ENCODE measurements at places on chromosomes 6 and 20. TPM values are rescaled to one million over a fixed set of nuclear protein-coding genes. Genes with fewer than 3 reads are reported as not detected.

GRCh38 chr6:6402591-6402990 is 82.1 kb upstream of the F13A1 start:
- no peak for DNase-seq

DNA sequence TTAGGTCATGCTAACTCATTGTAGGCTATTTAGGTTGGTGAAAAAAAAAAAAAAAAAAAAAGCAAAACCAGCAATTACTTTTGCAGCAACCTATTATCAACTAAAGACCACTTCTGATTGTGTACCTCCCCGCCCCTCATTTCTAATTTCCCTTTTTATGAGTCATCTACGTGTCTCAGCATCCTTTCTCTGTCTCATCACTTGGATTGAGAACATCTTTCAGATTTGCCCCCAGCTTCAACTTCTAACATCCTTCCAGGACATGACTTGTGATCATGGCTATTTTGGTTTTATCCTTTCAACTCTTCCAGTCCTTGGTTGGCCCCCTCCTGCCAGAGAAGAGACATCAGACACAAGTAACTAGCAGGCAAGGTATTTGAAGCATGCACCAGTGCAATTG is 156.7 kb upstream of the CCN2 start:
- DNase-seq: no peak

- no peak for DNase-seq
These were observed 766.5 kb downstream of the BCKDHB start for GRCh38 chr6:80872951-80873308.

DNA sequence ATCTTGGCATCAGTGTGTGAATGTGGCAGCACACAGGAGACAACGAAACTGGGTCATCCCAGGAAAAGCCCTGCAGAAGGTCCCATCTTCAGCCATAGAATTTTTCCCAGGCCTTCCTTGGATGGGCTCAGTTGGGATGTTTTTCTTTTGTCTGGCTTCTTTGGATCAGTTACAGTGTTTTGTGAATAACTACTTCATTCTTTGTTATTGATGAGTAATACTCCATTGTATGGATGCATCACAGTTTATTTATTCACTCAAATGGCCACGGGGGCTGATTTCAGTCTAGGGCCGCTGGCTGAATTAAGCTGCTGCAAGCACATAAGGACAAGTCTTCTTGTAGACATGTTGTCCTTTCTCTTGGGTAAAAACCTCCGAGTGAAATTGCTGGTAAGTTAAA is 81.3 kb upstream of the CD93 start:
- DNase-seq: no peak

DNA sequence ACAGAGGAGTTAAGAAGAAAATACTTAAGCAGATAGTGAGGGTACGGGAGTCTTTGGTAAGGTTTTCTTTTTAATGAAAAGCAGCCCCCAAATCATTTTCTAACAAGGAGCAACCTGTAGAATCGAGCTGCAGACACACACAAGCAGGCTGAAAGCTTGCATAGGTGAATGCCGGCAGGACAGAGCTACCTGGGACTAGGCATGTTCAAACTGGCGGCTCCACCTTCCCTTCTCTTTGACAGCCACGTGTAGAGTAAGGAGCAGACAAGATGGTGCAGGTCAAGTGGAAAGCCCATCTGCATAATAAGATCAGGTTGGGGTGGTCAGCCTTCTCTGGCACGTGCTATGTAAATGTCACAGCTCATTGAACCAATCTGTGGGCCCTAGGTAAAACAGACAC is 1292.4 kb downstream of the EPHA7 start:
- no peak for DNase-seq

DNA sequence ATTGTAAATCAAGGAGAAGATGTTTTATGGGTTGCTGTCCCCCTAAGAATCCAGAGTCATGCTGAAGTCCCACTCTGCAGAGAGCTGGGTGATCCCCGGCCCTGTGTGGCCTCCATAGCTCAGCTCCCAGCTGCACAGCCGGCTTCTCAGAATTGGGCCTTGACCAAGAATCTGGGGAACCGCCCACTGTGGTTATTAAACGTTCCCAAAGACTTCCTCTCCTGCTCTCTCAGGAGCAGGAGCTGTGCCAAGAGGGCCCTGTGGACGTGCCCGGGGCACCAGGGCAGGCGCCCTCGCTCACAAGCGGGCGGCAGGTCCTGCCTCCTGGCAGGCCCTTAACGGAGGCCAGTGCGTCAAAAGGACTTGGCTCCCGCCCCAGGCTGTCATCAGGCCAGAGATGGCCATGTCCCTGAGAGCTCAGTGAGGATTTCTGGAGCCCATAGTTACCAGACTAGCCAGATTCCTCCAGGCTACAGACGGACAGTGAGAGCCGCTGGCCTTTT is 30.4 kb downstream of the ZC3H12D start:
- peak; percentile 91 for DNase-seq

DNA sequence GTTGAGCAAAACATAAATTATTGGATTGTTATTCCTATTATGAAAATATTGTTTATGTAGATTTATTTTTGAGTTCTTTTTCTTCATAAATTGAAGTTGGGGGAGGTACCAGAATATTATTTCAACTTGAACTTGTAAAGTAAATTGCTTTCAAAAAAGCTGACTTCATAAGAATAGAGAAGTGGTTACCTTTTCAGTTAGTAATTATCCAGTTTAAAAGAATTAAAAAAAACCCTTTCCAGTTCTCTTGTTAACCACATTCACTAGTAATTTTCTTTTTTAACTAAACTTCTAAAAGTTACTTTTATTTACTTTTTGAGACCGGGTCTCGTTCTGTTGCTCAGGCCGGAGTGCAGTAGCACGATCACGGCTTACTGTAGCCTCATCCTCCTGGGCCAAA is 124.3 kb downstream of the CDKAL1 start:
- DNase-seq: no peak

DNA sequence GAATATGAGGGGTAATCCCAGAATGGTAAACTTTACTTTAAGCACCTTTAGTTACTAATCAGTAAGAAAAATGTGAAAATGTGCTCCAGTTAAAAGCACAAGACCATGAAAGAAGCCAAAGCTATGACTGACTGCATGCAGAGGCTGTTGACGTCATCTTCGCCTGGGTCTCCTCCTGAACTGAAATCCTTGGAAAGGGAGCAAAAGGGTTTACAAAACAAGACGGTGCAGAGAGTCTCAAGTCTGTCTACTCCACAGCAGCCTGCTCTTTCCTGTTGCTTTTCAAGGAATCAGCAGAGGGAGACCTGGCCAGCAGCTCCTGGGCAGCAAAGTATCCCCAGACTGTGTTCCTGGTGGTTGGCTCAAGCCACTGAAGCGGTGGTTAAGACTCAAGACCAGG is 10.2 kb downstream of the FKBP1A start:
- peak; percentile 76 for DNase-seq

DNA sequence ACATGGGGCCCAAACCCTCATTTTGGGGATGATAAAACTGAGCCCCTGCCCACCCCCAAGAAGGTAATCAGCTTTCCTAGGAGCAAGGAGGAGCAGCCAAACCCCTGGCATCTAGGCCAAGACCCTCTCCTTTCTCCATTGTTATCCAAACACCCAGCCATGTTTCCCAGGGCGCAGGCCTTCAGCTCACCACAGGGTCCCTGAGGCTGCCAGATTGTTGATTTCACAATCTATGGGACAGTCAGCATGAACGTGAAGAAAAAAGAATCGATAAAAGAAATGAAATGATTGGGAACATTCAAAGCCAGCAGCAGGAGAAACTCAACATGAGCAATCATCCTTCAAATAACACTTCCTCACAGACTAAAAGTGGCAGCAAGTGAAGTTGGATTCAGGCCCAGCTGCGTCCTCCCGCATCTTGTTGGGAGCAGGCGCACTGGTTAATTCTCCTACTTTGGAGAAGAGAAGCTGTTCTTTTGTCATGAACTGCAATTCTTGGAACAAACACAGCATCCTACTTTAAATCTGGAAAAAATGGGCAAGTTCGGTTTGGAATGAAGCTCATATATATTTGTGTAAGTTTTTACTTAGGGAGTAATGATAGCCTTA is 241.8 kb upstream of the PRDM1 start:
- no peak for DNase-seq

DNA sequence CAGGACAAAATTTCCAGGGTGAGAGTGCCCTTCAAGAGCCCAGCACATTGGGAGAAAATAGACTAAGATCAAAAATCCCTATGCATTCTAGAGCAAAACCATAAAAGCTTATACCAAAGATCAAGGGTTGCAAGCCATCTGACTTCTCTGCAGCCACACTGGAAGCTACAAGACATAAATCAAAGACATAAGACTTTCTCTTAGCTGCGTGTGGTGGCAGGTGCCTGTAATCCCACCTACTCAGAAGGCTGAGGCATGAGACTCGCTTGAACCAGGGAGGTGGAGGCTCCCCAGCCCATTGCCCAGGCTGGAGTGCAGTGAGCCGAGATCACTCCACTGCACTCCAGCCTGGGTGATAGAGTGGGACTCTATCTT is 91.9 kb upstream of the NXT1 start:
- DNase-seq: no peak

DNA sequence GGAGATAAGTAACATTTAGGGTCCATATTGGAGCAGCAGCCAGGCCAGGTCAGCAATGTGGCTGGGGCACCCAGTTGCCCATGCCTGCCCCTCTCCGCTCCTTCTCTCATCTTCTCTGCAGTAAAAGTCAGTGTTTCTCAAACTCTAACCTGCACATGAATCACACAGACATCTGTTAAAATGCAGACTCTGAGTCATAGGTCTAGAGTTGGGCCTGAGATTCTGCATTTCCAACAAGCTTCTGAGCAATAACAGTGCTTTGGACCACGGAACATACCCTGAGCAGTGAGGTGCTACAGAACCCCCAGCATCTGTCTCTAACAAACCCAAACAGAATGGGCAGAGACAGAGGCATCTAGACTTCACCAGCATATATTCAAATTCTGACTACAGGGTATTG is 10.1 kb downstream of the PHF10 start:
- DNase-seq: no peak

- peak; percentile 14 for DNase-seq
These were observed 77.7 kb upstream of the OLIG3 start for GRCh38 chr6:137571854-137572253.

DNA sequence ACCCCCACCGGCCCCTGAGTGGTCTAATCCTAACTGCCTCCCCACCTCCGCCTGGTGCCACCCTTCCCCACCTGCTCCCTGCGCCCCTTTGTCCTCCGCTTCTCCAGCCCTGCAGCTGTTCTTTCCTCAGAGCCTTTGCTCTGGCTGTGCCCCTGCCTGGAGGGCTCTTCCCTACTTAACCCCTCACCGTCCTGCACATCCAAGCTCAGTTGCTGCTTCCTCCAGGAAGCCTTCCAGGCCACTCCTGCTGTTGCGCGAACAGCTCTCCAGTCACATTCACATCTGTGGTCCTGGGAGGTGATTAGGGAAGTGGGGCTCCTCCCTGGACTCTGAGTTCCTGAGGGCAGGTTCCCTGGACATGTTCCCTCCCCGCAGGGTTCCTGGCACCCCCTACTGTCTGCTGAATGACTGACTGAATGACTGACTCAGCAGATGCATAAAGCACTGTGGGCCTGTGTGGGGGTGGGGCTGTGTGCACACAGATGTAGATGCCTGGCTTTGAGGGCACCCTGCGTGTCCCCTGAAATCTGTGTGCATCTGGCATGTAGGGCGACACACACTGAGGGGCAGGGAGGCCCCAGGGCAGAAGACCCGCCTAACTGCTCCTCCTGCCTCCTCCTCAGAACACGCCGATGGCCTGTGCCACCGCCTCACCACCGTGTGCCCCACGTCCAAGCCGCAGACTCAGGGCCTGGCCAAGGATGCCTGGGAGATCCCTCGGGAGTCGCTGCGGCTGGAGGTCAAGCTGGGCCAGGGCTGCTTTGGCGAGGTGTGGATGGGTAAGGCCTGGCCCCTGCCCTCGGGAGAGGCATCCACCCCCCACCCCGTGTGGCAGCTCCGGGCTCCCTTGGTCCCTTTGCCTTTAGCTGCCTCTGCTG is 51.4 kb downstream of the SRC start:
- DNase-seq: no peak

GRCh38 chr6:132598473-132598872 is 8.9 kb upstream of the TAAR5 start:
- no peak for DNase-seq

DNA sequence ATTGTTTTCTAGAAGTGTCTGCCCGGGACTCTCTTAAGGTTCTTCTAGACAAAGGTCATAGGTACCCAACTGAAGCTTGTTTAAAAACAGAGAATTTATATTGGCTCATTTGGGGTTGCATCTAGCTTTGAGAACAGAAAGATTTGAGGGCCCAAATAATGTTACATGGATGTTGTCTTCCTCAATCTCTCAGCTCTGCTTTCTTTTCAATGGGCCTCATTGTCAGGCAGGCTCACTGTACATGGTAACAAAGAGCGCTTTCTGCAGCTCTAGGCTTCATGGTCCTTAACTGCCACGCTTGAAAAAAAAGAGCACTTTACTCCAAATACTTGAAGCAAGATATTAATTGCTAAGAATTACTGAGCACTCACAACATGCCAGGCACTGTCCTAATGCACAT is 22.2 kb downstream of the NHLRC1 start:
- no peak for DNase-seq

- no peak for DNase-seq
These were observed 10.9 kb upstream of the TDRD6 start for GRCh38 chr6:46676604-46677313.

HNF4A gene
- not detected for total RNA-seq
